ENCODE measurements at places on chromosomes 5 and 9.

DNA sequence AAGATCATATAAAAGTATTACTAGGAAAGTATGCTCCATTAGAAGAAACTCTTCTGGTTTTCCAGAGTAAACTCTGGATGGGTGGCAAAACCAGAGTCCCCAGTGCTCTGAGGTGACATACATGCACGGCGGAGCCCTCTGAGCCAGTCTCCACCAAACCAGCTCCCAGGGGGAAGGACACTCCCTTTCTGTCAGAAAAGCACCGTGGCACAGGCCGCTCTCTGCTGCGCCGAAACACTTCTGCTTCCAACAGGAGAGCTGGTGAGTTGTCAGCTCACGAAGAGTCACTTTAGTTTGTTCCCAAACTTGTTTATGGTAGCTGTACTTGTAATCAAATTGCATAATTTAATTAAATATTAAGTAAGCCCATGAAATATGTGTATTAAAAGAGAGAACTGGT, 184.6 kb downstream of the CDK5RAP2 start:
- DNase-seq: no peak

DNA sequence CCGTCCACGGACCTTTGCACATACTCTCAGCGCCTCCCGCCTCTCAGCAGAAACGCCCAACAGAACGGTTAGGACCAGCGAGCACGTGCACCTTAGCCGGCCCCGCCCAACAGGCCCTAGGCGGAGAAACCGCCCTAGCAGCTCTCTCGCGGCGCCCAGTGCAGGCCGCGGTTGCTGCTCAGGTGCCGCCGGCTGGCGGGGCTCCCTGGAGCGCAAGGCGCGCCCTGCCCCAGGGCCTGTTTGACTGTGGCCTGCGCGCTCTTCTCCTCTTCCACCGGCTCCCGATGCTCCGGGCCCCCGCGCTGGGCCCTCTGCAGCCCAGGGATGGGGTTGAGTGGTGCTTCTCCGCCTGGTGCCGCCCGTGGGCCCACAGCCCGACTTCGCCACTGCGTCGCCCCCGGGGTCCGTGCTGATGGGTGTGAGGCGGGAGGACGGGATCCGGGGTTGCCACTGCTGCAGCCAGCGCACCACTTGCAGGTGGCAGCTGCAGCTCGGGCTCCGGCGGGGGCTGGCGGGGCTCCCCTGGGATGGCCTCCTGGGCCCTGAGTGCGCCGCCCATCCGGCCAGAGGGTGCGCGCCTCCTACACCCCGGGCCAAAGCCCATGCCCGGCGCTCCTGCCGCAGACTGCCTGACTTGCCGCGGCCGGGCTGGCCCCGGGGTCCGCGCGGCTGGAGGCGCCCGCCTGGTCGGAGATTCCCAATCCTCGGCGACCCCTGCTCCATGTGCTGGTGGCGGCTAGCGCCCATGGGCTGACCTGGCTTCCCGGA, 1889.4 kb upstream of the CDH9 start:
- DNase-seq: no peak

- DNase-seq: no peak
These were observed 153.9 kb upstream of the MEF2C start for GRCh38 chr5:89036704-89037489.

GRCh38 chr5:72788866-72789505, 27.5 kb upstream of the TNPO1 start:
- no peak for DNase-seq

DNA sequence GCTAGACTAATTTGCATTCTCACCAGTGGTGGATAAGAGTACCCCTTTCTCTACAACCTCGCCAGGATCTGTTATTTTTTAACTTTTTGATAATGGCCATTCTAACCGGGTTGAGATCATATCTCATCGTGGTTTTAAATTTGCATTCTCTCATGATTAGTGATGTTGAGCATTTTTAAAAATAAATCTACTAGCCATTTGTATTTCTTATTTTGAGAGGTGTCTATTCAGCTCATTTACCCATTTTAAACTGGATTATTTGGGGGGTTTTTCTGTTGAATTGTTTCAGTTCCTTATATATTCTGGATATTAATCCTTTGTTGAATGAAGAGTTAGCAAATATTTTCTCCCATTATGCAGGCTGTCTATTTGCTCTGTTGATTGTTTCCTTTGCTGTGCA, 139.6 kb downstream of the ARSB start:
- no peak for DNase-seq

- no peak for DNase-seq
These were observed 791.8 kb upstream of the C9orf72 start for GRCh38 chr9:28365020-28365640.

DNA sequence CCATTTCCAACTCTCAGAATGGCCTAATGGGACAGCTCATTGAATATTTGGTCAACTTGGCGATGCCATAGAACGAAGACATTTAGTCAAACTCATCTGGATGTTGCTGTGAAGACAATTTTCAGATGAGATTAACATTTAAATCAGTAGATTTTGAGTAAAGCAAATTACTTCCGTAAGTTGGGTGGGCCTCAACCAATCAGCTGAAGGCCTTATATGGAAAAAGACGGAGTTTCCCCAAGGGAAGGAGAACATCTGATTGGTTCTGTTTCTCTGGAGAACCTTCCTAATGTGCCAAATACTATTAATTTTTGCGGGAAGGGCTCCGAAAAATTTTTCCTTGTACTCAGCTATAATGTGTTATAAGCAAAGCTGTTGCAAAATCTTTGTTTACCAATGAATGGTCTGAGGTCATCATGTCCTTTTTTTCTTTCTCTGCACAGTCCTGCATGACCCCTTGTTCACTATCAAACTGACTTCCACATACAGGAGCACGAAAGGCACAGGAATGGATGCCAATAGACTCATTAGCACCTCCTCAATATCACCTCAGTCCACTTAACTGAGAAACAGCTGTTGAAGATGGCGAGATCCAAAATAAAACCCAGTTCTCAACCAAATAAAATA, 27.8 kb downstream of the CRHBP start:
- no peak for DNase-seq

DNA sequence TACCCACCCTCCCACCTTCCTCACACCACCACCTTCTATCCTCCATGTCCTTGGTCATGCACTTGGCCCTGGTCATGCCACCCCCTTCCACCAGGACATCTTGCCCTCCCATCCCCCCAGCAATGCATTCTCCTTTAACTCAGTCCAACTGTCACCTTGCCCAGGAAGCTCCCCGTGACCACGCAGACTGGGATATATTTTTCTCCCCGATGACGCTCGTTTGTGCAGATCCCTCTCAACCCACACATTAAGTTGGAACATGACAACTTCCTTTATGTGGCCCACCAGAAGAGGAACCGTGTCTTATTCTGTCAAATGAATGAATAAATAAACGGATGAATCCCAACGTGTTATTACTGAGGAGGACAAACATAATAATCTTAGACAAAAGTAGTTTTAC, 82.8 kb upstream of the TAS2R1 start:
- no peak for DNase-seq

GRCh38 chr5:96091874-96092273, 130.2 kb upstream of the ELL2 start:
- no peak for DNase-seq

DNA sequence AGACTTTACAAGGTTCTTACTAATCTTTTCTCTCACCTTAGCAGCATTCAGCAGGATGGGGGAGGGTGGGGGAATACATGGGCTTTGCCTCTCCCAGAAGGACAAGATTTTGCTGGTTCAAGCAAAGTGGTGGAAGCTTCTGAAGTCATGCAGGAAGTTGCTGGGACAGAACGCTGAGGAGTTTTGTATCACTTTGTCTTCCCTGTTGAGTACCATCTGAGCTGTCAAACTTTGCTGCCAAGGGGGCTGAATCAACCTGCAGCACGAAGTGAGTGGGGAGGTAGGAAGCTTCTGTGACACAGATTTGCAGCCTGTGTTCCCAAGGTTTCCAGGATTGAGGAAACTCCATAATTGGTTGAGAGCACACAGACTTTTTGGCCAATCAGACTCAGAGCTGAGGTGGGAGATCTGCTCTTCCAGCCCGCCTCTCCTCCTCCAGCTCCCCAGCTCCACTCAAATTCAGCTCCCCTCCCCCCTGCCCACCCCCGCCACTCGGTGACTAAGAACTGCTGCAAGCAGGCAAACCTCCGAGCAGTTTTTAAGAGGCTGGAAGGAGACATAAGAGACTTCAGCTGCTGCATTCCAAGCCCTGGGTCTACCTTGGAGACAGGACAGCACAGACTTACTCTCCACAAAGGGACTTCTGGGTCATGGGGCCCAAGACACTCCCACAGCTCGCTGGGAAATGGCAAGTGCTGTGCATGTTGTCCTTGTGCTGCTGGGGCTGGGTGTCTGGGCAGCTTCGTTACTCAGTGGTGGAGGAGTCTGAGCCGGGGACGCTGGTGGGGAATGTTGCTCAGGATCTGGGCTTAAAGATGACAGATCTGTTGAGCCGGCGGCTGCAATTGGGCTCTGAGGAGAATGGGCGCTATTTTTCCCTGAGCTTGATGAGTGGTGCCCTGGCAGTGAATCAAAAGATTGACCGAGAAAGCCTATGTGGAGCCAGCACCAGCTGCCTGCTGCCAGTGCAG, at the start of gene PCDHGC5:
Gene PCDHGC5 (plus strand): TSS at position 491 of the 971 bp plus-strand sequence. CDS start 160 bp downstream, at position 651.
- DNase-seq: no peak

DNA sequence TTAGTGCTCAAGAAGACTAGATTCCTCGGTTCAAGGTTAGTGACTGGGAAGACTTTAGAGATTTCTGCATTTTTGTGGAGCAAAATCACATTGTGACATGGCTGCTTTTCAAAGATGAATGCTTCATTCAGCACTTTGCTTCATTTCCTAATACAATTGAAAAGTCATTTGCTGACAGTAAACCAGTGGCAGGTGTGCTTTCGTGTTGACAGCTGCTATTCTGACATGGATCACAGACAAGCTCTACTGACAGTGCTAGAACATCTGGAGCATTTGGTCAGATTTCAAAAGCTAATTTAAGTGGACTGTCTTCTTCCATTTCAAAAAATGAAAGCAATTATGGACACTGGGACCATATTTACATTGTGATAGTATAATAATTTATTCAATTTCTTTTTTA, 1060.1 kb downstream of the PTPRD start:
- no peak for DNase-seq

GRCh38 chr9:137462986-137463930, 4.1 kb upstream of the NSMF start:
- no peak for DNase-seq

DNA sequence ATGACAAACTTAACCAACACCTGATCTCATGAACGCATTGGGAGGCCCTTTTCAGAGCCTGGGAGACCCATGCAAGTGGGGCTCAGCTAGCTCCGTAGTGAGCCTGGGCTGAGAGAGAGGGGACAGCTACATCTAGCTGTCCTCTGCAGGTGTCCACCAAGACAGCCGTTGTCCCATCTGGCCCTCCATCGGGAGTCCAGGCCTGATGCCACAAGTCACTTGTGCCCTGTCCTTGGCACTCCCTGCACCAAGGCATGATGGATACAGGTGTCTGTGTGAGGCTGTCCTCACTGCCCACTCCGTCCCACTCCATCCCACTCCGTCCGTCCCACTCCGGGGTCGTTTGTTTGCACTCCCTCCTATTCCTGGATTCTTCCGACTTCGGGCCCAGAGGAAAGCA, 2.5 kb upstream of the EDF1 start:
- no peak for DNase-seq

Measured in activated CD8-positive, alpha-beta memory T cell treated with anti-CD3 and anti-CD28 coated beads for 1 hour (primary cell).